AG20443 (cell line): ENCODE measurements at places on chromosomes 7 and 10.
A peak's percentile ranks its signal among the peaks of the same experiment; 100 is the strongest.

DNA sequence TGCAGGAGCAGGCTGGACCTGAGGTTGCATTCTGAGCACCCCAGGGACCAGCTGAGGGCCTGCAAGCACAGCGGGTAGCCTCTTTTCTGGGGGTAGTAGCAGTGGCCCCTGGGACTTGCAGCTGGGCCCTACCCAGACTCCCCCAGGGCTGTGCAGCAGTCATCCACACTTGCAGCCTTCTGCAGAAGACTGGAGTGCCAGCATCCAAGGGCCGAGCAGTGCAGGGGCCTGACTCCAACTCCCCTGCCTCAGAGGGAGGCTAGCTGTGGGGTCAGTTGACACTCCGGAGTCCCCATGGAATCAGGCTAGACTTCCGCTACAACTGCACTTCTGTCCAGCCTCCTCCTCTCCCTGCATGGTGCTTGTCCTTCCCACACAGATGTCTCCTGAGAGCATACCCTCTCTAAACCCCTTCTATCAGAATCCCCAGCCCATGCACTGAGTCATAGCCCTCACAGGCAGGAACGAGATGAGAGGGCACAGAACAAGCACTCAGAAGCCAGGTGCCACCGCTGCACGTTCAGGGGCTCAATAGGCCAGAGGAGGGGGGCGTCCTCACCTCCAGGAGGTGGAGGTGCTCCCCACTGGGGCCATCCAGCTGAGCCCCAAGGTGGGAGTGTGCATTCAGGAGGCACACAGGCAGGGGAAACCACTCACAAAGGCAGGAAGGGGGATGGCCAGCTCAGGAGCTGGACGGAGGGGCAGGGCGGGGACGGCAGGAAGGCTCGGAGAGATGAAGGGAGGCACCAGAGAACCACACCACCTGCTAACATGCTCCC is 7.5 kb downstream of the RASGEF1A start:
- DNase-seq: peak; percentile 10

GRCh38 chr10:93850031-93851015 is 43.5 kb upstream of the SLC35G1 start:
- DNase-seq: no peak

GRCh38 chr10:110311357-110311949 is 6.7 kb upstream of the SMNDC1 start:
- DNase-seq: peak; percentile 66

GRCh38 chr7:146876411-146876810 is 759.8 kb downstream of the CNTNAP2 start:
- no peak for DNase-seq

DNA sequence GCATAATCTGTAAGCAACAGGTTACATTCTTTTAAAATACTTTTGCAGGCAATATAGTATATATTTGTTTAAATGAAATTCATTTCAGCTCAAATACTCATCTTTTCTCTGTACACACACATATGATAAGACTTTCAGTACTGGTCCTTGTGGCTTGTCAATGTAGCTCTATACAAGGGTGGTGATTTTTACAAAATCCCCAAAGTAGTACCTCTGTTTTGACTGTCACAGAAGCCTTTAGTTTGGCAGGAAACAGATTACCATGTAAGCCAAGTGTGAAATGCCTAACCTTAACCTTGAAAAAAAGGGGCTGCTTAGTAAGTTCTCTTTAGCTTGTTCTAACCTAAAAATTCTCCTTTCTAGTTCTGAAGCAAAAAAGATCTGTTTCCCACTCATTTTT is 87.9 kb downstream of the KCND2 start:
- no peak for DNase-seq

DNA sequence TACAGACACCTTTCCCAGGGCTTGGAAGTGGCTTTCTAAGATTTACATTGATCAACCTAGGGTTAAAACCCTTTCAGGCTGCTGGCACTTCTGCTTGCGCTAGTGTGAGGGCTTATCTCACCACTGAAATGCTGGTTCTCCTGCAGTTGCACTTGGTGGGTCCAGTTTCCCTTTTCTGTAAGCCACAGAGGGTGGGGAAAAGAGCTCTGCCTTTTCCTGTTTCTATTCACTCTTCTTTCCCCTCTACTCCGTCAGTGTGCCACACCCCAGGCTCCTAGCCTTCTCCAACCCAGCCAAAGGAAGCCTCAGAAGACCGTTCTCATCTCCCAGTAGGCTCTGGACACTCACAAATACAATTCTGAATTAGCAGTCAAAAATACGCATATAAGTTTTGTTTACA is 19.0 kb upstream of the CAPZA2 start:
- no peak for DNase-seq

- DNase-seq: peak; percentile 13
Observed at GRCh38 chr7:14691597-14692203, 210.9 kb downstream of the DGKB start.
